ENCODE measurements at places on chromosomes 4 and X.

- no peak for DNase-seq
These were observed 19.6 kb downstream of the FUNDC2 start for GRCh38 chrX:155046129-155046810.

- peak; percentile 5 for DNase-seq
These were observed 67.0 kb upstream of the AGA start for GRCh38 chr4:177509226-177509745.

DNA sequence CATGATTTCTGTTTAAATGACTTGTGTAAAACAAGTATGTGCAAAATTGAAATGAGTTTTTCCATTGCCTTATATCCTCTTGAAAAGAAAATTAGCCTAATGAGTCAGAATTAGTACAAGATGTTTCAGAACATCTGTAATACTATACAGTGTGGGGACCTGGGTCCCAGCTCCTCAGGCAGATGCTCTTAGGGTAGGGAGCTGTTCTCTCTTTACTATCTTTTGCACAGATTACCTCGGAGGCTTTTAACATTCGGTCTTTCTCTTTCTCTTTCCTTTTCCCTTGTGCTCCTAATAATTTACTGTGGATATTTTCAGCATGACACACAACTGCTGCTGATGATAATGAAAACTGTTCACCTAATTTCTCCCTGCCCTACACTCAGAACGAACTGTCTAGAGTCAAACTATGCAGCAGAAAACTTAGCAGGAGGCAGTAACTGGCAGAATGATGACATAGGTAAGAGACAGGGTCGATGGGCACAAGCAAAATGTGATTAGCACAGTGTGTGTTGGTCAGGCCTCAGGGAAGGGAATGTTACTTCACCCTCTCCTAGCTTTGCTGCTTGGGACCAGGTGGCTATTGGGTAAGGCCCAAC is 455.3 kb downstream of the PDHA2 start:
- no peak for DNase-seq

GRCh38 chrX:50579955-50580354 is 109.3 kb upstream of the DGKK start:
- DNase-seq: peak; percentile 63

GRCh38 chrX:56733459-56734046 is 4.5 kb downstream of the NBDY start:
- DNase-seq: peak; percentile 64

DNA sequence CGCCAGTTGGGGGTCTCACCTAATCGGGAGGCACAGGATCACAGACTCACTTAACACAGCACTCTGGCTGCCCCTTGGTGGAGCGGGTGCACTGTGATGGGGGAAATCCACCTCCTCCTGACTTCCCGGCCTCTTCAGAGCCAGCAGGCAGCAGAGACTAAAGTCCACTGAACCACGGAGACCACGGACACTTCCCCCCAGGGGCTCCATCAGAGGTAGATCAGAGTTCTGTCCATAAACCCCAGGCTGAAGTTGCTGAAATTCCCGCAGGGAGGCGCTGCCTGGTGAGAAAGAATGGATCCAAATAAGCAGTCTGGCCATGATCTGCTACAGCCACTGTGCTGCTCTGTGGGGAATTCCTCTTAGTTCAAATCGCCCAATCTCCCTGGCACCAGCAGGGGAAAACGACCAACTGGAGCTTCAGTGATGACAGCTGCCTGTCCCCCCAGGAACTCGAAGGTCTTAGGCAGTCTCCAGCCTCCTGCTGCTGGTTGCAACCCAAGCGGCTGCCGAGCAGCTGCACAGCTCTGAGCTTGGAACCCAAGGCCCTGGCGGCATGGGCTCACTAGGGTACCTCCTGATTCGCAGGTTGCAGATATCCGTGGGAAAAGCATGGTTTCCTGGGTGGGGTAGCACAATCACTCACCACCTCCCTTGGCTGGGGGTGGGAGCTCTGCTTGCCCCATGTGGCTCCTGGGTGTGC is 106.9 kb upstream of the DCAF12L2 start:
- no peak for DNase-seq

GRCh38 chr4:2186133-2186864 is 55.6 kb downstream of the HAUS3 start:
- DNase-seq: no peak

GRCh38 chrX:17567187-17567586 is 170.1 kb upstream of the SCML1 start:
- no peak for DNase-seq

- DNase-seq: no peak
These were observed 40.5 kb downstream of the MAPK10 start for GRCh38 chr4:86319390-86319789.

- no peak for DNase-seq
These were observed 15.8 kb upstream of the SLC25A4 start for GRCh38 chr4:185127021-185127925.

DNA sequence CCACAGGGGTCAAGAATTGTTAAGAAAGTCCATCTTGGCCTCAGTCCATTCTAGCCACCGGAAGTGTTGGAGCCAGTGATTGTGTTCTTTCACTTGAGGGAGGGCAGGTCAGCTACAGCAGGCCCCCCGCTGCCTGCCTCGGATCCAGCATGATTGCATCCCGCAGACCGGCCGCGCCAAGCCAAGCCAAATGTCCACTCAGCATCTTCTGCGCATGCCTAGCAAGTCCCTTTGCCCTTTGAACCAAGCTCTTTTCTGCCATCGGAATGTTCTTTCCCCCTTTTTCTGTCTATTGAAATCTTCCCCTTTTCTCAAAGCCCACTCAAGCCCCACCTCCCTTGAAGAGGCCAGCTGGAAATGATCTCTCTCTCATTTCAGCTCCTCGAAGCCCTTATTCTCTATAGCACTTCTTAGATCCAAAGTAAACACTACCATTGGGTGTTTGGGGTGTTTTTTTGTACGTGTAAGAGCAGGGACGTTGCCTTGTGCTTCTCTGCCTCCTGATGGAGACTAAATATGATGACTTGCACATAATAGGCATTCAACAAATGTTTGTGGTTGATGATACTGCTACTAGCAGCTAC is 147.8 kb upstream of the BCOR start:
- no peak for DNase-seq

DNA sequence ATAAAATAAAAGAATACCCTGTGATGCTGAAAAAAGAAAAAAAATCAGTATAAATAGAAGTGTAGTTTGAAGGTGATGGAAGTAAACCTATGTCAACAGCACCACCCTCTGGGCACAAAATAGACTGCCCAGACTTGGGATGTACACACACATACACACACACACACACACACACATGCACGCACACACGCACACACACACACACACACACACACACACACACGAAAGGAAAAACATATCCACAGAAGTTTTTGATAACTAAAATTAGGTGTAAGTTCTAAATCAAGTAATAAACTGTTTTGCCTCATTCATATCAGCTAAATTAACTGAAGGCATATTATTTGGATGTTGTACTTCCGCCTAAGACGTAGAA is 40.5 kb downstream of the ANXA5 start:
- peak; percentile 48 for DNase-seq

DNA sequence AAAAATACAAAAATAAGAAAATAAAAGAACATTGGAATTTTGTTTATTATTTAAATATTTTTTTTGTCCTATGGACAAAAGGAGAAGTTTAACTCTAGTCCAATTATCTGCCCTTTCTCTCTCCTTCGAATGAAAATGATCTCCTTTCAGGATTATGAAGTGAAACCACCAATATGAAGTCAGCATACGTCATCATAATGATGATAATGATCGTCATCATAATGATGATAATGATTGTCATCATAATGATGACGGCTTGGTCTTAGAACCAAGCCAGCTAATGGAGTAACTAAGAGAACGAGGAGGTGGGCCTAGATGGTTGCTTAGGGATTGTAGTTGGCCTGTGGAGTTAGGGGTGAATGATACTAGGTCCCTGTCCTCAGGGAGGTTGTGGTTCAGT is 21.9 kb upstream of the LINC00632 start:
- no peak for DNase-seq

GRCh38 chrX:9308426-9308825 is 156.4 kb upstream of the TBL1X start:
- DNase-seq: no peak

DNA sequence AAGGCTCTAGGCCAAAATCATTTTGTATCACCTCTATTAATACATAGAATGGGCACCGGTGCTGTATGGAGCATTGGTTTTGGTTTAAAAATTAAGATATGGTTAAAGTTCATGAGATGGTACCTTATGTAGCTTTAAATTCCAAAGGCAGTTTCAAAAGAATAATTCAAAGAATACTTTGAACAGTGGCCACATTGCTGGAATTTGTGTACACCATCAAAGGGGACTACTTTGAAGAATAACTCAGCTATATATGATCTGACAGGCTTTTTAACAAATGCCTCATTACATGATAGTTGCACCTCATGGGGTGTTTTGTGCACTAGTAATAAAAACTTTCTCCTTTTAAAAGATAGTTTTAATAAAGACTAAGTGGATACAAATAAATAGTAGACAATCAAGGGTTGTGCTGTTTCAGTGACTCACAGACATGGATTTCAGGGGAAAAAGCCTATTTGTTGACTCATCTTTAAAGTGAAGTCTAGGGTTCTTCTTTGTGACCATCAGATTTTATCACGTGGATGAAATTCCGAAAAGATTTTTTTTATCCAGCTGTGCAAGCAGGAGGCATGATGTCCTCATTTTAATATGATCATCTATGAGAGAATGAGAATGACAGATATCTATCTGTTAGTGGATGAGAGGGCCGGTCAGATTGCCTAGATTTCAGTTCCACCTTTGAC is 12.8 kb downstream of the MTM1 start:
- DNase-seq: no peak

- DNase-seq: peak; percentile 77
These were observed 862 bp upstream of the INPP4B start for GRCh38 chr4:142846729-142847596.

DNA sequence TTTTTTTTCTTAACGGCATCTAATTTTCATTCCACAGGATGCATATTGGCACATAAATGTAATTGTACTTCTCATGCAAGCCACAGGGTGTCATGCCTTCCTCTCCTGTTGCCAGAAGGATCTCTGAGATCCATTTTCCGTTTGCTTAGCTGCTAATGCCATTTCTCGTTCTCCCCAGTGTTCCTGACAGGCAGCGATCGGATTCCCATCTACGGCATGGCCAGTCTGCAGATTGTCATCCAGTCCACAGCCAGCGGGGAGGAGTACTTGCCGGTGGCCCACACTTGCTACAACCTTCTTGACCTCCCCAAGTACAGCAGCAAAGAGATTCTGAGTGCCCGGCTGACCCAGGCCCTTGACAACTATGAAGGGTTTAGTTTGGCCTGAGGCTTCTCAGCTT is 8.9 kb upstream of the NAP1L5 start:
- DNase-seq: no peak

DNA sequence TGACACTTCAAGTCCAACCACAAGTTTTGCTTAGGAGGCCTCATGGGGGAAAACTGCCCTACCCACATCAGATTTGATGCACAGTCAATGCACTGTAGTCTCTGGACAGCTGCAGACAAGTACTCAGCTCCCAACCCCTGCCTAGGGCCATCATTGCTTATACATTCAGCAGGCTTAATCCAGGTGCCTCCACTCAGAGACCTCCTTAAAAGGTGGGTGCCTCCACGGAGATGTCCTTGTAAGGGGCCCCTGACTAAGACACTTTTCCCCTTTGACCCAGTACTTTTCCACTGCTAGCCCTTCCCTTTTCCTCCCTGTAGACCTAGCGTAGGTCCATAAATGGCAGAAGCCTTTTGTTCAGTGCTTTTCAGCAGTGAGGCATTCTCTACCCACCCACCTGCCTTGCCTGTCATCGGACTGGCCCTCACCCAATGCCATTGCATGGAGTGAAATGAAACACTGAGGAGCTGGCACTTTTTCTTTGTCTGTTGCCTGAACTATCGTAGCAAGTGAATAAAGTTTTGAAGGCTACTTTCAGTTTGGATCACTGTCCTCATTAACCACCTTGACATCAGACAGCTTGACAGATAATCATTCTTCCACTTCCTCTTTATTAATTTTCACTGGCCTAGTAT is 23.8 kb upstream of the PLK4 start:
- DNase-seq: no peak

- no peak for DNase-seq
These were observed 48.5 kb upstream of the GPRIN3 start for GRCh38 chr4:89356086-89356485.

DNA sequence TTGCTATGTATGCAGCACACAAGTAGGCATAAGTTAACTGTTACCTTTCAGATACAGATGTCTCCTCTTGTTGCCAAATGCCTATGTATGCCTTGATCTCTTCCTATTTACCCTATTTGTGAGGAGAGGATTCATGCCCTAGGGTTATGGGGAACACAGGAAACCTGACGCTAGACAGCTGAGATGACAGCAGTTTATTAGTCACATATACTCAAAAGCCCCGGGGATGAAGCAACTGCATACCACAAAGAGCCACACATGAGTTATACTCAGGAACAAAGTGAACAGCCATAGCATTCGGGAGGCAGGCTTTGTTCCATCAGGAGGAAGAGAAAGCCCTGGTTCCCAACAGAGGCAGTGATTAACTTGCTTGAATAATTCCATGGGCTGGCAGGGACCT is 1011.7 kb upstream of the PCDH7 start:
- DNase-seq: no peak

DNA sequence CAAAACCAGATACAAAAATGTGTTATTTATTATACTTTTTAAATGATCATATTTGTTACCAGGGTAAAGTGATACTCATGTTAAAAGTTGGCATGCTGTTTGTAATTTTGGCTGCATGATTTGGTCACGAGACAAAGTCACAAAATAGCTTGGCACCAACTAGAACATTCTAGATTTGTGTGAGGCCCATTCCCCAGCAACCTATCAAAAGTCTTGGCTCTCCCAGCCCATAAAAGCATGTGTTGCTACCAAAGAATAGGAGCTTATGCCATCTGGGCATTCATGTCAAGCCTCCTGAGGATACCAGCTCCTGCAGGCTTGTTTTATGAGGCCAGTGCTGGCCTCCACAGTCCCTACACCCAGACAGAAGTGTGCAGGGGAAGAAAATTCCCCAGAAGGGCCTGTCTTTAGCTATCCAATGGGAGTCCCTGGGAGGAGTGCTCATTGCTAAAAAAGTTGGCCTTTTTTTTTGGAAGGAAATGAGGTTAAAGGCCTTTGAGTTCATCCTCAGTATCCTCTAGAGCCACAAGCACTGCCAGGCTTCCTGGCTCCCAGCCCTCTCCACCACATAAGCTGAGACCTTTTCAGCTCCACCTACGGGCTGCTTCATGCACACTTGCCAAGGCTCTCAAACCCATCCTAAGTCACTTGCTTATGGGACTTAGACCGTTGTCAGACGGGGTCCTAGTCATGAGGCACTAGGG is 211.9 kb upstream of the EOLA2 start:
- DNase-seq: no peak

GRCh38 chr4:160563552-160564282 is 1460.8 kb downstream of the RAPGEF2 start:
- no peak for DNase-seq

DNA sequence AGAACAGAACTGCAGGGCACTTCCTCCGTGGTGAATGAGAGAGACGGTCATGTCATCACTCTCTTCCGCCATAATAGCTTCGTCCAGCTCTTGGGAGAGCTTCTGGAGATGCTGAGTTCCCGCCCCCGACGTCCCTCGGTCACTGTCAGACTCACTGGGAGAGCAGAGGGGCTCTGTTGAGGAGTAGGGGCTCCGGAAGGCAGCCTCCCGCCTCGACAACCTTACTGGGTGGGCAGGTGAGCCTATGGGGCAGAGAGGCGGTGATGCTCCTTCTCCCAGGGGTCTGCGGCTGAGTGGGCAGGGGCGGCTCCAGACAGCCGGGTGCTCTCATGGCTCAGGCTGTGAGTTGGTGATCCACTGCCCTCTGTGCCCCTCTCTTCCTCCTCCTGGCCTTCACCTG is 25.8 kb upstream of the ARHGEF38 start:
- no peak for DNase-seq

Data from activated CD4-positive, alpha-beta T cell treated with anti-CD3 and anti-CD28 coated beads, Interleukin-10, Interleukin-2, amounts not matched to agents 100 ng/mL and 50 ng/mL, durations not matched to agents 16 hours and 8 hours (primary cell).